ENCODE measurements at places on chromosomes 12 and 14.
A peak's percentile ranks its signal among the peaks of the same experiment; 100 is the strongest.

DNA sequence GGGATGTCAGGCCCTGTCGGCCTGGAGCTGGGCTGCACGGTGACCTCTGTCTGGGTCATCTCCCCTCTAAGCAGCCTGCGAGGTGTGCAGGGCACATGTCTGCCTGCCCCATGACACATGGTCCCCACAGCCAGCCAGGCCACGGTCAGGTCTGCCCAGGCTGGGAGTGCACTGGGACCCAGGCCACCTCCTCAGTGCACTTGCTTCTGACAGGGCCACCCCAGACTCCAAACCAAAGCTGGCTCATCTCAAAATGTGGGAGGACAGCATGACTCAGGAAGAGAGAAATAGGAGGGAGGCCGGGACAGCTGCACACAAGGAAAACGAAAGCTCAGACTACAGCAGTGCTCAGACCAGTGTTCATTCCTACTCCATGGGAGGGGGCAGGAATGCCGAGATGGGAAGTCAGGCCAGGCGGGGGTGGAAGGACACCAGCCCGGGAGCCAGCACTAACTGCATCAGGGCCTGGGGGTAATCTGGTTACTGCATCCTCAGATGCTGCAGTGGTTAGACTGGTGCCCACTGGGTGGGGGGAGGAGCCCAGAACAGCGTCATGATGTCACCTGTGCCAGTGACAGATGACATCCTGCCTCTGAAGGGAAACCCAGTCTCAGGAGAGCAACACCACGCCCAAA is 4.0 kb downstream of the P2RX2 start:
- peak; percentile 82 for DNase-seq

GRCh38 chr12:105275997-105276733 is 40.2 kb upstream of the APPL2 start:
- DNase-seq = no peak

DNA sequence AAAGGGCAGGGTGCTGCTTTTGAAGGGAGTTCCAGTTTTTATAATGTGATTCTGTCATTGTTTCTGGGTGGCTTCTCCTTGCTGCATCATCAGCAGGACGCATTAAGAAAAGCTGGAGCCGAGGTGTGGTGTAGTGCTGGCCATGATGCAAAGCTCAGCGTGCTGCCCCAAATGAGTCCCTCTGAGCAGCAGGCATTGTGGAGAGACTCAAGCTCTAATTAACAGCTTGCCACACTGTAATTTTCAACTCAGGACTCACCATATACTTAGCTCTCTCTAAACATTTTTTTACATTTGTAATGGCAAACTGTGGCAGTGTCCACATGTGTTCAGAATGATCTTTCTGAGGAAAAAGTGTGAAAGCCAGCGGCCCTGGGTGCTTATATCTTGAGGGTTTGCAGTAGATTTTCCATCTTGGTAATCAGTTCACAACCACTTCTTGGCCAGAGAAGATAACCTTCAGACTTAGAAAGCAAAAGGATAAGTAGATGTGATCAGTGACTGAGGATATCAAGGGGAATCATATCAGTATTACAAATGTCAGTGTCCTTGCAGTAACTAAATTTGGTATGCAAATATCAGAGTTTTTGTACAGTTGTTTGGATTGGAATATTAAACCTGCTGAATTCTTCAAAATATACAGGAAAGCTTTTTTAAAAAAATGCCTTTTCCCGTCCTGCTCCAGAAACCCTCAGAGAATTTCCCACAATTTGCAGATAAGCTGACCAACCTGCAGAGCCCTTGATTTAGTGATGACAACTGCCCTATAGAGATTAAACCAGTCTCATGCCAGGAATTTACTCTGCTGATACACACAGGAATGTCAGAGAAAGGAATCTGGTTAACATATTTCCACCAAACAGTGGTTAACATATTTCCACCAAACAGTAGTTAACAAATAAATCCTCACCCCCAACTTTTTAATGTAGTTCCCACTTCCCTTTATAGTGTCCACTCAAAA is 63.6 kb downstream of the DAAM1 start:
- no peak for DNase-seq

DNA sequence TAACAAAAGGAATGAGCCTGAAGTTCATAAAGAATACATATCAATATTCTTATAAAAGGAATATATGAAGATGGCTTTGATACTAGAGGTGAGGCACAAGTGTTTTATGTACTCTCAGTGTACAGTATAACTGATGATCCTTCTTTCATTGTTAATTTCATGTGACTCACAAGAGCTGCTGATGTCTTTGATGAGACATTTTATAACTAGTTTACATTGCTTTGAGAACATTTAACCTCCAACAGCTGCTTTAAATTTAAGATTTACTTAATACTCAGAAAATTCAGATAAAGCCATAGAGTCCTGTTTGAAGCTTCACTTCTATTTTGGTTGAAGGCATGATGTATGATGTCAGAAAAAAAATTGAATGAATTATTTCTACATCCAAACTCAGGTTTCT is 59.8 kb downstream of the WASHC4 start:
- DNase-seq = peak; percentile 4

- no peak for DNase-seq
Measured at GRCh38 chr12:6816598-6816997, 5.0 kb upstream of the GPR162 start.

DNA sequence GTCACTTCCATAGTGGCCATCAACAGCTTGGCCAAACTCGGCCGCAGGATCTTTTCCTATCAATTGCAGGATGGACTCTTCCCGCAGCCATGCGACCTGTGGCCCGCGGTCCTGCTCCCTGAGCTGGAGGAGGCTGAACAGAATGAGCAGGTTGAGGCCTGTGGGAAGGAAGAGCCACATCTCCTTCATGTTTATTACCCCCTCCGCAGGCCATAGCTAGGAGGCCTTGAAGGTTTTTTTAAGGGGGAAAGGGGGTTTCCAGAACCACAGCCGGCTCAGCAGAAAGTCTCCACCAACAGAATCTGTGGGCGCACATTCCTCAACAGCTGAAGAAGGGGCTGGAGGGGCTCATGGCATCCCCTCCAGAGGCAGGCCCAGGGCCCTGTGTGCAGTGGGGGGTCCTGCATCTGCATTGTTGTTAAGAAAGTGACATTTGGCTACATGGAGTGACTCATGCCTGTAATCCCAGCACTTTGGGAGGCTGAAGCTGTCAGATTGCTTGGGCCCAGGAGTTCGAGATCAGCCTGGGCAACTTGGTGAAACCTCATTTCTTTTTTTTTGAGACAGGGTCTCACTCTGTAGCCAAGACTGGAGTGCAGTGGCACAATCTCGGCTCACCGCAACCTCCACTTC is 25.2 kb upstream of the PPP1R13B start:
- no peak for DNase-seq

All from AG04450 (cell line).